ENCODE measurements at places on chromosomes 7 and 10.

DNA sequence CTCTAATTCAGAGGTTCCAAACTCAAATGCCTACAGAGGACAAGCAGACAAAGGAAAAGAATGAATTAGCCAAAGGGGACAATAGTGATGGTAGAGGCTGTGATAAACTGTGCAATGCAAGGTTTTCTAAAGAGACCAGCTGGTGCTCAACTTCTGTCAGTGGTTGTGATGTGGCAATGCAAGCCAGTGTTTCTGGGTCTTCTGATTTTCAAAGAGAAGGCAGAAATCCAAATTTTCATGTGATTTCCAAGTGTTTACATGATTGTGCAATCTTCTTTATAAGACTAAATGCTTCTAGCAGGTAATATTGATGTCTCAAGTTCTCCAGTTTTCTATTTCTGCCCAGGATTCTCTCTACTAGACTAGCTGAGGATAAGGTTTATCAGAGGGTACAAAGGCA lies 135.9 kb downstream of the PCDH15 start:
- no peak for DNase-seq

GRCh38 chr7:77265666-77266065 lies 66.0 kb upstream of the FGL2 start:
- no peak for DNase-seq

DNA sequence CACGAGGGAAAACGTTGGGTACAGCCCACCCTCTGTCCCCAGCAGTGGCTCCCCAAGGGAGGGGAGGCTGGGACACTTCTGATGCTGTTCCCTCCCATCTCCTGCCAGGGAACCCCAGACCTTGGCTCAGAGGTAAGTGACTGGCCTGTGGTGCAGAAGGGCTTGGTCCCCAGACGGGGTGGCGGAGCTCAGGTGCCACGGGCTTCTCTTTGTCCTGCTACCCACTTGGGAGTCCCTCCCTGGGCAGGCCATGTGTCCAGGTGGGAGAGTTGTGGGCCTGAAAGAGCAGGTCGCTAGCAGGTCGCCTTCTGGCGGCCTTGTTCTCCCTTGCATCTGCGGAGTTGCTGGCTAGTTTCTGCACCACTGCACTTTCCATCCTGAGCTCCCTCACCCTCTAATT lies 10.1 kb downstream of the ATP5MF start:
- DNase-seq: no peak

DNA sequence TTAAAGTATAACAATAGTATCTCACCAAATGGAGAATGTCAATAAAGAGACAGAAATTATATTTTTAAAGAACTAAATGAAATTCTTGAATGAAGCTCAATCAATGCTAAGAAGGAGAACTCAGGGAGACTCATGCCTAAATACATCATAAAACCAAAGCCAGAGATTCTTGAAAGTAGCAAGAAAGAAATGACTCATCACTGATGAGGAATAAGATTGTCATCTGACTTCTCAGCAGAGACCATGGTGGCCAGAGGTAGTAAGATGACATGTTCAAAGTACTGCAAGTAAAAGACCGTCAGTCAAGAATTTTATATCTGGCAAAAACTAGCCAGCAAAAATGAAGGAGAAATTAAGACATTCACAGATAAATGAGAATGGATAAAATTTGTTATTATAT lies 399.0 kb downstream of the GRID1 start:
- no peak for DNase-seq

DNA sequence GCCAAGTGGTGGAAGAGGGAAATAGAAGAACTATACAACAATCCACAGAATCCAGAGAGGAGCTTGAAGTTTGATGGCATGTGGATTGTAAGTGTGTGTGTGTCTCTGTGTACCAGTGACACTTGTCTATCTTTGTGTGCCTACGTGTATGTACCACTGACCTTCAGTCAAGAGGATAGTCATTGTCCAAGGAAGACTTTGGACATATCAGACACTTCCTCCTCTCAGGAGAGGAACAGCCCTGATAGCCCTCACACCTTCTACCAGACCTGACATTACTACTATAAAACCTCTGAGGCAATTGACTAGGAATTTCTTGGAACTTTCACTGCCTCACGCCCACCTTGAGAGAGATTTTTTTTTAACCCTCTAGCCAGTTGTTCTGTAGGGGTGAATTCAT lies 19.6 kb upstream of the MGAM2 start:
- DNase-seq: no peak

DNA sequence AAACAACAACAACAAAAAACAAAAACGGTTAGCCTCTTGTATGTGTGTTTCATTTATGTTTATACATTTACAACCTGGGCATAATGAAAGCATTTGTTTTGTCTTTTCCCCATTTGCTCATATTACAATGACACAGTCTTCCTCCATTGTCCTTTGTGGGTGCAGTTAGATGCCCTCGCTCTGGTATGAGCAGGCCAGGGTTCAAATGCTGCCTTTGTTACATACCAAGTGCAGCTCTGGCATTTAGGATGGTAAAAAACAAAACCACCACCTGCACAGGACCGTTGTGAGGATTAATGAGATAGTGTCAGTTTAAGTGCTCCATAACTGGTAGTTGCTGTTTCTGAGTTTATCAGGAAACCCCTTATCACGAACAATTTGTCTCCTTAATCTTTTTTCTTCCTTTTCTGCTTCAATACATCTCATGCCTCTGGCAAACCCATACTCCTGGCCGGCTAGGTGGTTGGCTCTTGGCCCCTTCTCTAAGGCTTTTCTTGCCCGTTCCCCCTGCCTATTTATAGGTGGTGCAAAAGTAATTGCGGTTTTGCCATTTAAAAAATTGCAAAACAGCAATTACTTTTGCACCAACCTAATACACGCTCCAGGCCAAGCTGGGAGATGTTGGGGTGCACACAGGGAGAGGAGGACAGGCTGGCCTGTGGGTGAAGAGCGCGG lies 18.6 kb upstream of the TMEM225B start:
- no peak for DNase-seq

GRCh38 chr7:40437498-40437897 lies 302.7 kb downstream of the SUGCT start:
- DNase-seq: no peak

DNA sequence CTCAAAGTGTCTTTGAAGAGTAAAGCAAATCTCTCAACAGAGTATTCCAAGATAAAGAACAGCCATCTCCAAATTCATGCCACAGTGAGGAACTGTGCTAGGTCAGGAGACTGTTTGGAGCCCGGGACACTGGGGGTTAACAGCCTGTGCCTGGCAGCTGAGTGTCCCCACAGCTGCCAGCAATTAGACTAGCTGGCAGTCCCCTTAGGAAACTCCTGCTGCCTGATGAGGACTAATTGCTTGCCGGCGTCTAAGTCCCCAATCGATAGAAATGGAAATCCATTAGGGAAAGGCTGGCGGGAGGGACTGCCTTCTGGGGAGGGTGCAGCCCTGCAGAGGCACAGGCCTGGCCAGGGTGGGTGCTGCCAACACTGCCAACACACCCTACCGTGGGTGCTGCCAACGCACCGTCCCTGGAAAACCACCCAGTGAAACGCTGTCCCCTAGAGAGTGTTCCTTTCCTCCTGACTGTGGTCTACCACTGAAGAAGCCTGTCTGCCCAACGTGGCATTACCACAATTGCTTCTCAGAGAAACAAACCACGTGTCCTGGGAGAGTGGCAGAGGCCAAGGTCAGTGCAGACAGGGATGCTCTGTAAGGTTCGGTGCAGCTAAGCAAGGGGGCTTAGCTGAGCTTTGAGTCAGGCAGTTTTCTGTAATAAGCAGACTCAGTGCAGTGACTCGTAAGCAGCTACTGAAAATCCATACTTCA lies 60.8 kb downstream of the XRCC2 start:
- DNase-seq: no peak

GRCh38 chr10:132096223-132096622 lies 30.5 kb downstream of the JAKMIP3 start:
- DNase-seq: no peak

GRCh38 chr10:3424111-3424851 lies 251.7 kb upstream of the PITRM1 start:
- no peak for DNase-seq

- no peak for DNase-seq
Observed at GRCh38 chr10:95532536-95532935, 28.6 kb downstream of the SORBS1 start.

DNA sequence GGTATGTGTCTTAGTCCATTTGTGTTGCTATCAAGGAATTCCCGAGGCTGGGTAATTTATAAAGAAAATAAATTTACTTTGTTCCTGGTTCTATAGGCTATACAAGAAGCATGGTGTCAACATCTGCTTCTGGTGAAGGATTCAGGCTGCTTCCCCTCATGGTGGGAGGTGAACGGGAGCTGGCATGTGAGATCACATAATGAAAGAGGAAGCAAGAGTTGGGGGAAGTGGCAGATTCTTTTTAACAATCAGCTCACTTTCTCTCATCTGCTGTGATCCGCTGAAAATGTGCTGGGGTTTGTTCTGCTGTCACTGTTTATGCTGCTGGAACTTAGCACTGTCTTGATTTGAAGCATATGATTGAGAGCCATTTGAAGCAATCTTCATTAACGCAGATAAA lies 730.0 kb upstream of the SORCS1 start:
- DNase-seq: no peak

- no peak for DNase-seq
Observed at GRCh38 chr7:66768865-66769832, 28.6 kb downstream of the RABGEF1 start.

GRCh38 chr10:79375321-79376077 lies 28.2 kb downstream of the PPIF start:
- DNase-seq: no peak

DNA sequence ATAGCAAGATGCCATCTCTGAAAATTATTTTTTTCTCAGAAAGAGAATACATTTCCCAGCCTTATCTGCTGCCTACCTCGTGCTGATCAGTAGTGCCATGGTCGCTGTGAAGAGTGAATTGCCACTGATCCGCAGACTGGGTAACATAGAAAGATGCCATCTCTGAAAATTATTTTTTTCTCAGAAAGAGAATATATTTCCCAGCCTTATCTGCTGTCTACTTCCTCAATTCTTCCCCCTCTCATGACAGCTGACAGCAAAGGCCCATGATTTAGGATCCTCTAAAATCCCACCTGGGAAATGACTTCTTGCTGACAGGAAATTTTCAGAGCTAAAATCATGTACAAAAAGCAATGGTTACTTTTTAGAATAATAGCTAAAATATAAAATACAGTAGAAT lies 92.5 kb upstream of the AHR start:
- no peak for DNase-seq

DNA sequence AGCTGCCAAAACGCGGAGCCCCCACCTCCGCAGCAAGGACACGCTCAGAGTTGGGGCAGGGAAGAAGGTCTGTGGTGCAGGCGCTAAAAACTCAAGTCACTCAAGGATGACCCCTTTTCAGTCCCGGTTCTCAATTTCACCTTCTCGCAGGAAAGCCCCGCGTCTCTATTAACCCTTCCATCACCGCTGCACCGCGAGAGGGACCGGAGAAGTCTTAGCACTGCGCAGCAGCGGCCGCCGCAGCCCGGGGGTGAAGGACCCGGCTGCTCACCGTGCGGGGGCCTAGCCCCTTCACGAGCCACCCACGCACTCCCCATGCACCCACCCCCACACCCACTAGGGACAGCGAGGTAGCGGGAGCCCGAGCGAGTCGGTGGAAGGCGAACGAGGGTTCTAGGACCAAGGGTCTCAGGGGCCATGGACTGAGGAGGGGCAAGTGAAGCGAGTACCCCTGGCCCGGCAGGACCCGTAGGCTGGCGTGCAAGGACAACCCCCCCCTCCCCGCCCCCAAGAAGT lies 162.9 kb downstream of the SH3PXD2A start:
- DNase-seq: peak; percentile 12

GRCh38 chr10:36248304-36248981 lies 606.3 kb upstream of the FZD8 start:
- DNase-seq: no peak

- DNase-seq: no peak
Observed at GRCh38 chr10:45657033-45657926, 15.3 kb downstream of the ZFAND4 start.

GRCh38 chr7:75993689-75994387 lies 557 bp downstream of the TMEM120A start:
- peak; percentile 15 for DNase-seq

DNA sequence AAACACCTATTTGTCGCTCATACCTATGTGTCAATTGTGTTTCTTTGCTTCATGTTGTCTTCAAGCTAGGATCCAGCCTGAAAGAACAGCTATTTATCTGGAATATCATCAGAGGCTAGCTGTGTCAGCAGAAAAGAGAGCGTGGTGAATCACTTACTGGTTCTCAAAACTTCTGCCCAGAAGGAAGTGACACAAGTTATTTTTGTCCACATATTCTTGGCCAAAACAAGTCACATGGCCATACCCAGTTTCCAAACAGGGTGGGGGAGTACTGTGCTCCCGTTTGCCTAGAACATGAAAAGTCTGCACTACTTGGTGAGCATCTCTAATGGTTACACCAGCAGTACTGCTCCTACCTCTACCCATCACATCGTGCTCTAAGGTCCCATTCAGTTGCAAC lies 160.9 kb upstream of the CSTF2T start:
- DNase-seq: no peak

DNA sequence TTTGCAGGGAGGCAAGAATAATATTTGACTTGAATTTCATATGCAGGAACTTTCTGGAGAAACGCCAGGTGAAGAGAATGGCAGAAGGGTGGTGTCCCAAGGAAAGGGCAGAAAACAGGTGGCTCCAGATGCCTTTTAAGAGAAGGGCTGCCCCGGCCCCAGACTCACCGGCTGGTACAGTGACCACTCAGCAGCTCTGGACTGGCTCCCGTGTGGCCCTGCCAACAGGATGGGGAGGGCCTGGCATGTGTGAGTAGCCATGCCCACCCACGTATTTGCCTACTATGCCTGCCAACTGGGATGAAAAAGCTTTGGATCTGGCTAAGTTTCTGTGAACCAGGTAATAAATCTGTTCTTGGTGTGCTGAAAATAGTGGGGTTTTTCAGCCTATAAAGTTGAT lies 159.5 kb downstream of the PRKAG2 start:
- DNase-seq: no peak

GRCh38 chr7:82442492-82443035 lies 1.0 kb downstream of the CACNA2D1 start:
- no peak for DNase-seq

DNA sequence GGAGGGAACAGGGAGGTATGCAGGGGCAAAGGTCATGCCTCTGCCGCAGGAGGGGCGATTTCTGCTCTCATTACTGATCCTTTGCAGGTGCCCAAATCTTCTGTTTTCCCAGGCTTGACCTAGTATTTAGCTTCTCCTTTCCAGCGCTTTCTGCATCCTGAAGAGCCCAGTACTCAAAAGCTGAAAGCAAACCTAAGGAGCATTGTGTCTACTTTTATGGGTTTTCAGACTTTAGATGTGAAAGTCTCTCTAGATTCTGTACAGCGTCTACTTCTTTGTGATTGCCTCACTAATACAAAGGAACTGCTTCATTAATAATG lies 560 bp downstream of the GBF1 start:
- DNase-seq: no peak
